ENCODE measurements at places on chromosomes 12 and 14.

- DNase-seq: no peak
These were observed 30.5 kb downstream of the APPL2 start for GRCh38 chr12:105205322-105206048.

GRCh38 chr14:49164074-49164473, 422.1 kb downstream of the RPS29 start:
- no peak for DNase-seq

DNA sequence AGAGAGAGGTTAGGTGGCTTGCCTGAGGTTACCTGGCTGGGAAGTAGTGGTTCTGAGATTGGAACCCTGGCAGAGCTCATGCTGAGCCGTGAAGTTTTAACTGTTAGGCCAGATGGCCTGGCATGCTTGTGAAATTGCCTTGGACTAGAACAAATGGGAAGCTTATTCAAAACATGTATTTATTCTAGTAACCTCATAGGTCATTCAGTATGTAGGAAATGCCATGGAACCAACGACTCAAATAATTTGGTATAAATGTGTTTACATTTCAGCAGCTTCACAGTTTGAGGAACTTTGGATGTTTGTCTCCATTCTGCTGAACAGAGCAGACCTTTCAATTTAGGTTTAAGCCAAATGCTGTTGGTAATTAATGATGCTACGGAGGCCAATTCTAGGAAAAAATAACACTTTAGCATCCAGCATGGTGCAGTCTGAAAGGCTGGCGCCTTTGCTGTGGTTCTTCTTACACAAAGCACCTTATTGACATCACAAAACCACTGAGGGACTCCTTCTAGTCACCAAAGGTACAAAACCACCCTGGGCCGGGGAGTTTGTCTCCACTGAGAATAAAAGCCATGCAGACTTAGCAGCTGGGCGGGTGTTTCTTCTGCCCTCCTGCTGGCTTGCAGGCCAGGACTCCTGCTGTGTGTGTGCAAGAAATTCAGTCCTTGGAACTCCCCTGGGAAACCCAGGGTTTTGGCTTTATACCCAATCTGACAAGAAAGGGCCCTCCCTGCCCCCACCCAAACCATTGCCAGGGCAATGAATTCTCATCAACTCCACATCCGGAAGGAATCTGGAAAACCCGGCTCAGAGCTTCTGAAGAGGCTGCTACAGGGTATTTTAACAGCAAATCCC, 64.2 kb downstream of the ELK3 start:
- peak; percentile 35 for DNase-seq

- no peak for DNase-seq
These were observed 94.3 kb downstream of the C12orf42 start for GRCh38 chr12:103401421-103401820.

- no peak for DNase-seq
These were observed 12.2 kb upstream of the CLMN start for GRCh38 chr14:95331708-95332408.

DNA sequence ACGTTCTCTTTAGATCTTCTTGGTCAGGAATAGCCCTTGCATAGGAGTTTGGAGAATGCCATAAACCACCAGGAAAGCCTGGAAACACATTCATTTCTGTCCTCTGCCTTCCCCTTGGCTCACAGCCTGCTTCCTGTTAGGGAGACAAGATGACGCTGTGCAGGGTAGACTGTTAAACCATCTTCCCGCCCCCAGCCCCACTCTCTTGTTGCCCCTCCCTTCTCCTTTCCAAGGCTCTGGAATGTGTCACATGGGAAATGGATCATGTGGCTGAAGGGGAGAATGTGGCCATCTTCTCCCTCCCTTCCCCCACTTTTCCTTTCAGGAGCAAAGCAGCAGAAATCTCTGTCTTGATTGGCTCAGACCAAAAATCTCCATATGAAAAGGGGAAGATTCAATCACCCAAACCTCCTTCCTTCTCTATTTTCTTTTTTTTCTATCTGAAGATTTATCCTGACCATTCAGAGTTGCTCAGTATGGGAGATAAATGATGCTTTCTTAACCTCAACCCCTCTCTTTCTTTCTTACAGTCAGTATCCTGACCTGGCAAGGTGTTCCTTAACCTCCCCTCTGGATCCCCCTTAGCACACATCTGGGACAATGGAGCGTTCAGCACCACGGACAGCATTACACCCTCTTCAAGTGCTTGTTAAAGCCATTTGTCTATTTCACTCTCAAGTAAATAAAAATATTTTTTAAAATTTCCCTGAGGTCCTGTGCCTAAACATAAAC, 11.4 kb downstream of the GPR19 start:
- DNase-seq: no peak

DNA sequence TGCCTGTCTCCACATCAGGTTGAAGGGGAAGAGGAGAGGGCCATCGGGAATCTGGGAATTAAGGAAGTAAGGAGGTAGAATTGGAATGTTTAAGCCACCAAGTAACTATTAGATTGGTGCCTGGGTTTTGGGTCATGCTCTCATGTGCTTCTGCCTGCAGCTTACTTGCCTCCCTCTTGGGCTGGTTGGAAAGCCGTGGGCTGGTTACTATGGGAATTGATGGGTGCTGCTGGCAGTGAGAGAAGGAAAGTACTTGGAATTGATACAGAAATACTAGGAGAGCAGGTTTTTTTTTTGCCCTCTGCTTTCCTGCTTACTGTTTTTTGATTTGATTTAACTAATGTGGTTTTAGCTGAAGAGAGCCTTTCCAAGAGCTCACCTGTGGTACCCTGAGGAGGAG, 493.5 kb upstream of the RGS6 start:
- no peak for DNase-seq

DNA sequence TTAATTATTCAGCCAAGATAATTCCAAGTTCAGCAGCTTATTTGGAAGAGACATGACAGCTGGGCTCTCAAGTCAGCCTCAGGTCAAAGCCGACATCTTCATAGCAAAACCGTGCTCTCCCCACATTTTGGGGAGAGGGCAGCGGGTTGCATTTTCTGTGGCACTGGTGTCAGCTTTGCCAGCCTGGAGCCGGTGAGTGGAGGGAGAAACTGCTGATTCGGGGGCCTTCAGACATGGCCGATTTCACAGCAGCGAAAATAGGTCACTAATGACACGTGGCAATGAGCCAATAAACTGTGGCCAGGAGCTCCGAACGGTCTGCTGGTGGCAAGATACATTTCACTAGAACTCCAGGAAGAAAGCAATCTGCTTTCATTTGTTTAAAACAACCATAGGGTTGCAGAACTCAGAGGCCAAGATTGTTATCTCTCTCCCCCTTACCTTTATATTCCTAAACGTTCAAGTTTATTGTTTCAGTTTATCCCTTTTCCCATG, 173.2 kb downstream of the CAND1 start:
- no peak for DNase-seq

- no peak for DNase-seq
These were observed 8.9 kb upstream of the FOXN3 start for GRCh38 chr14:89425931-89426330.

DNA sequence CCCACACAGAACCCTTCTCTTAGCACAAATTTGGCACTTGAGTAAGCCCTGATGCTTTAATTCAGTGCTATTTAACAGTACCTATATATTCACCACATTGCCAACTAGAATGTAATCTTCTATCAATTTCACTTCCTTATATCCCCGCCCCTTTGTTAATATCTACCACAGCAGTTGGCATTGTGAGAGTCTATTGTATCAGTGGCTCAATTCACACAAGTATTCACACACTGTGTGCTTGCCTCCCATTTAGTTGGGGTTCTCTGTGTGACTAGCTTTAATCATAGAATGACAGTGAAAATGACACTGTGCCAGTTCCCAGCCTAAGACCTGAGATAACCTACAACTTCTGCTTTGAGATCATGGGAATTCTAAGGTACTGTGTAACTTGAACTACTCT, 103.1 kb downstream of the SEC23A start:
- DNase-seq: no peak

DNA sequence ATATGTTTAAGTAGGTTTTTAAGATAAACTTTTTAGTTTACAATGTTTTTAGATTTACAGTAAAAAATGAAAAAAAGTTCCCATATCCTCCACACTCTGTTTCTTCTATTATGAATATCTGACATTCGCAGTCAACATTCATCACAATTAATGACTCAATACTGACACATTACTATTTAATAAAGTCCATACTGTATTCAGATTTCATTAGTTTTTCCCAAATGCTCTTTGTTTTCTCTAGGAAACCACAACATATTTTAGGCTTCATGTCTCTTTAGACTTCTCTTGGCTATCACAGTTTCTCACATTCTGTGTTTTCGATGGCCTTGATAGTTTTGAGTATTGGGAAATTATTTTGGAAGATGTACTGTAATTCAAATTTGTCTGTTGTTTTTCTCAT, 399.8 kb downstream of the SLC6A15 start:
- DNase-seq: no peak

DNA sequence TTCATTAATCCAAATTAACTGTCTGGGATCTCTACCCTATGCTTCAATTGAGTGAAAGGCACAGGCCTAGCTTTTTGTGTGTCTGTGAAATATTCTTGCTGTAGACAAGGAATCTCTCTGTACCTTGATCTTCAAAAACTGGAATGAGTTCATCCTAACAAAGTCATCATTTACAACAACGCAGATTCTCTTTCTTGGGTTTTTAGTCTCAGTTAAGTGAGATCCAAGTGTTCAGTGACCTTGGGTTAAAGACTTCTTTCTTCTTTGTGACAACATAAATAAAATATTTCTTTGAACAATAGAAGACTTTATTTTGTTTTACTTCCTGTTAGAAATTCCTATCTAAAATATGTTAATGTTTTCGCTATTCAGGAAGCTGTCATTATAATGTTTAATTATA, 192.2 kb upstream of the LMNTD1 start:
- DNase-seq: no peak

GRCh38 chr12:51132693-51133092, 40.2 kb downstream of the TFCP2 start:
- DNase-seq: no peak

GRCh38 chr14:93525696-93526451, 95.1 kb downstream of the UNC79 start:
- no peak for DNase-seq

DNA sequence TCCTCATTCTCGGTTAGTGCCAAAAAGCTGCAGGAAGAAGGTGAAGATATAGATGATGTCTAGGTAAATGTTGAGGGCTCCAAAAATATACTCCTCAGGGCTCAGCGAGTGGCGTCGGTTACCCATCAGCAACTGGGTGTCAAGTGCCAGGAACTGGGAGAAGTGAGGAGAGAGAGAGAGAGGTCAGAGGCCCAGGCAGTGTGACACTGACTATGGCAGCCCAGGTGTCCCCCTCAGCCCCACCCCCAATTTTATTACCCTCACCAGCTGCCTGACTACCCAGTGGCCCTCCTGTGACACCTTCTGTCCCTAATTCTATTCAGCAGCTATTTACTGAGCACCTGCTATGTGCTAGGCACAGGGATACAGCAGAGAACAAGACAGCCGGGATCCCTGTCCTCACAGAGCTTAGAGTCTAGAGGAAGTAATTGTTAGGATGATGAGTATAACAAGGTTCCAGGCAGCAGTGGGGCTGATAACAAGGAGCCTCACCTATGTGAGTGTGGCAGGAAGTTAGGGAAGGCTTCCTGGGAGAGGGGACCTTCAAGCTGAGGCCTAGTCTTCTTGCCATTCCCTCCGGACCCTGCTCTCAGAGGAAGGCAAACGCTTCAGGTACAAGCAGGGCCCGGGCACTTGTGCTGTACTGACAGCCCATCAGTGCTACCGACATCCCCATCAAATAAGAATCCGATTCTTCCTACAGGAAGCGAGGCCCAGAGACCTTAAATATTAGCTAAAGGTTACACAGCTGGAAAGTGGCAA, 27.8 kb upstream of the BCDIN3D start:
- no peak for DNase-seq

DNA sequence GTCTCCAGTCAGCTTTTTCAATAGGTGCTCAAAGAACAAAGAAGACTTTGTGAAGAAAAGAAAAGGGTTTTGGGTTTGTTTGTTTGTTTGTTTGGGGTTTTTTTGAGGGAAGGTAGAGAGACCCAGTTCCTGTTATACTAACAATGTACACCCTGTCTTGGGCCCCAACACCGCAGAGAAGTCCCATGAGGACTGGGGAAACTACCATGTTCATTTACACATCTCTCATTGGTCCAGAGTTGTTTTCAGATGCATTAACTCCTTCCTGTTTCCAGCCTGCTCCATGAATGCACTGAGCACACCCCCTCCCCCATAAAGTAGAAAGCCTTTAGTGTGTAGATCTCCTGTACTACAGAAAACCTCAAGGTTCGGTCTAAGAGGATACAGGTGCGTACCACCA, 51.1 kb upstream of the SLC8A3 start:
- DNase-seq: no peak

GRCh38 chr14:93010522-93011140, 87.7 kb downstream of the CHGA start:
- DNase-seq: no peak

DNA sequence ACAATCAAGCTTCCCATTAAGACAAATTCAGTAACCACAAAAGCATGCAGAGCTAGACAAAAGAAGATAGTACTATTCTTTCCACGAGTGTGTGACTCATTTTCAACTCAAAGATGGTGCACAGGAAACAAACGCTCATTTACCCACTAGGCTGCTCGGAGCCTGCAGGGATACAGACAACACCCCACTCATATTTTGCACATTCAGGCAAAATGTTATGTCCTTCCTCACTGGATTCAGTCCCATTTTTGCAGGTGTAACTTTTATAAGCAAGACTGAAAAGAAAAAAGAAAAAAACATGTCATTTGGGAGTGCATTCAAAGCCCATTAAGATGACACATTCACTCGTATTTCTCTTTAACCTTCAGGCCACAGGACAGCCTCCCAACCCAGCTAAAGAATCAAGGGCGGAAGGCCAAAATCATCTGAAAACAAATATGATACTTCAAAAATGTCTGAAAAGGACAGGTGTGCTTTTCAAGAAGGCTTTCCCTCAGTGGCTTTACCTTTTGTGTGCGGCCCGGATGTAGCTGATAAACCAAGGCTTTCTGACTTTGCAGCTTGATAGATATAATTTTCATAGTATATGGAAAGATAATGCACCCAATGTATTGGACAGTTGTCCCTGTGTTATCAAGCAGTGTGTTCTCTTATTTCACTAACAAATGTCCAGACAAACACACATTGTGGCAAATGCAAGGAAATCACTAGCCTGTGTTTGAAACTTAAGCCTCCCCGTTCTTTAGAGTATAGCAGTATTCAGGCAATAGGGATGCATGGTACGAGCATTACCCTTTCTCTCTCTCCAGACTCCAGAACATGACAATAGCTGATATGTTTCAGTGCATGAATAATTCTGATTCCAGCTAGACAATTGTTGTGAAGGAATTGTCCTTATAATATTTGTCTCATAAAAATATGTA, 147.8 kb upstream of the KRR1 start:
- no peak for DNase-seq

GRCh38 chr14:103014466-103015228, 42.7 kb downstream of the CDC42BPB start:
- no peak for DNase-seq

Measured in CD4-positive, alpha-beta T cell treated with Interleukin-17A for 1 hour (primary cell).